SW480 (cell line): ENCODE measurements at places on chromosomes 6 and 20.

GRCh38 chr6:110486756-110487155, 10.3 kb upstream of the SLC22A16 start:
- DNase-seq = no peak

DNA sequence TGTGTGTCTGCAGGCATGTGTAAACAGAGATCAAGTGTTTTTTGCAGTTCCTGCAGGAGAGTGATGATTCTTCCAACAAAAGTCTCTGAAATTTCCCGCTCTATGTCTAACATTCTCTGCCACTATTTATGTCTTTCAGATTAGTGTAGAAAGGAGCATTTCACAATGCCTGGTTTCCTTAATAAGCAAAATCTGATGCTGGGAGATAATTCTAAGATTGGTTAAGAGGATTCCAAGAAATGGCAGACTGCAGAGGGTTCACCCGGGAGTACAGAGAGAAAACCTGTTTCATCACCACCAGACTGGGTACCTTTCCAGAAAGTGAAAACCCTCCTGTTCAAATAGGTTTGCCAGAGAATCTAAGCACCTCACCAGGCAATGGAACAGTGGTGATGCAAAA, 62.7 kb downstream of the FOXC1 start:
- no peak for DNase-seq

DNA sequence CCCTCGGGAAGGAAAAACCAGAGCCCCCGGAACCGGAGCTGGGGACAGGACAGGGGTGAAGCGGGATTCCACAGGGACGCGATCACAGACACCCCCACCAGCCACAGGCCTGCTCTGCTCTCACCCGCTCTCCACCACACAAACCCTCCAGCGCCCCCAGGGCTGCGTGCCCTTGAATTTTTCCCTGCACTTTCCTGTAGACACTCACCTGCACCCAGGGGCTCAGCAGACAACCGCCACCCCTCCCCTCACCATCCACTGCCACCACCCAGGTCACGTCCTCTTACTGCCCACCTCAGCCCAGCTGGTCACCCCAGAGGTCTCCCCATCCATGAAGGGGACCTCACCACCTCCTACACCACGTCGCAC, 631 bp downstream of the ULBP2 start:
- DNase-seq = no peak

DNA sequence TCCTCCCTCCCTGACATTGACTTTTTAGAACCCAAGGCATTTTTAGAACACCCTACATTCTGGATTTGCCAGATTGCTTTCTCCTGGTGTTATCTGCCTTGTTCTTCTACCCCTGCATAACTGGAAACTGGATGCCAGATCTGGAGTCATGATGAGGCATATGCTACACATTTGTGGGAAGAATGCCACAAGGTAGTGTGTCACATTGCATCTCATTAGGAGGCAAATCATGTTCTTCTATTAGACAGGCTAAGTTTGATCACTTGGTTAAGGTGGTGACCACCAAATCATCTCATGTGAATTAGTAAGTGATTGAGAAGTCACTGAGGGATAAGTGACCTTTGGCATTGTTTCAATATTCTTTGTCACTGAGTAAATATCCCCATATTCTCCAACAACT, 12.9 kb upstream of the NKX2-2 start:
- DNase-seq = no peak

GRCh38 chr6:14428269-14428668, 310.7 kb downstream of the CD83 start:
- no peak for DNase-seq

DNA sequence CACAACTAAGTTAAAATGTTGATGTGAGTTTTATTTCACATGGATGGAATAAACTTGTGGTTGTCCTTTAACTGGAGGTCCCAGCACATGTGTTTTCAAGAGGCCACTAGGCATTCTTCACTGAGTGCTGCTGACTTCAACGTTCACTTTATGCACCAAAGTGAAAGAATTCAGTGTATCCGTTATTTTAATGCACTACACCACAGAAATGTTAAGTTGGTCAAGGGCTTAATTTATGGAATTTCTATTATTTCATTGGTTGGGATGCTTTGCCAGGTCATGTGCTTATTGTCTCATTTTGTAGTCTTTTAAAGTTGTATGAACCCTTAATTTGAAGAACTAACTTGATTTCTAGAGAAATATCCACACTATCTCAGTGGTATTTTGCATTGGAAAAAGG, 106.4 kb downstream of the PPP1R14C start:
- DNase-seq = no peak

DNA sequence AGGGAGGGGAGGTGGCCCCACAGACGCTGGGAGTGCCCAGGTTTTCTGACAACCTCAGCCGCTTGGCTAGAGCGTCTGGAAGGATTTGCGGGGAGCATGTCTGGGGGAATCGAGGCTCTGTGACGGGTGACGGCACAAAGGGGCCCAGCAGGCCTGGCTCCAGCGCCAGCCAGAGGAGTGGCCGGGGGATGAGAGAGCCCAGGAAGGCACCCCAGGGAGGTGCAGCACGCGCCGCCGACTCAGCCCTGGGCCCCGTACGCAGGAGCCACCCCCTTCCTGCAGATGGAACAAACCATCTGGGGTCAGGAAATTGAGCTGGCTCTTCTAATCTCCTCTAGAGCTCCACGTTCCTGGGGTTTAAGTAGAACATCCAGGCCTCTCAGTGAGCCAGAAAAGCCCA, 5.9 kb upstream of the SLCO4A1 start:
- no peak for DNase-seq

DNA sequence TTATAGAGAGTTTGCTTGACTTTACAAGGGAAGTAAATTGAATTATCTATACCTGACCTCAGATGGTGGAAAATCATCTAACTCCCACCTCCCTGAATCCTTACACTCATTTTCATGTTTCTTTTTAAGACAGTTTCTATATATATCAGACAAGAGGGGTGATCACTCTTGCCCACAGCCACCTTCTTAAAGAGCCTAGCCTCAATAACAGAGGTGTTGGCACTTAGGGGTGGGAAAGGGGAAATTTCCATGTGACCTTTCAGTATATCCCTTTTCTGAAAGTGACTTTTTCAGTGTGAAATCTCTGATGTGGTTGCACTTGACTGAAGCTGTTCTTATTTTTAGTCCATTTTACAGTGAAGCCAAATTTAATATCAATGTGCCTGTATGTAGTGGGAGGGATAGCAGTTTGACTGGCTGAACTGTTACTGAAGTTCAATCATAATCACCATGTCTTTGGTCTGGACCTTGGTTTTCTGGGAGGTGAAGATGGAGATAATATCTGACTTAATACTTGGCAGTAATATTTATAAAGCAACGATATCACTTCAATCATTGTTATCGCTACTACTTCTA, 141.3 kb downstream of the MAP3K7 start:
- no peak for DNase-seq

- peak; percentile 86 for DNase-seq
Observed at GRCh38 chr20:51366155-51366886, 176.2 kb downstream of the NFATC2 start.

- DNase-seq = no peak
Observed at GRCh38 chr20:18728165-18728869, 85.3 kb upstream of the SCP2D1 start.

DNA sequence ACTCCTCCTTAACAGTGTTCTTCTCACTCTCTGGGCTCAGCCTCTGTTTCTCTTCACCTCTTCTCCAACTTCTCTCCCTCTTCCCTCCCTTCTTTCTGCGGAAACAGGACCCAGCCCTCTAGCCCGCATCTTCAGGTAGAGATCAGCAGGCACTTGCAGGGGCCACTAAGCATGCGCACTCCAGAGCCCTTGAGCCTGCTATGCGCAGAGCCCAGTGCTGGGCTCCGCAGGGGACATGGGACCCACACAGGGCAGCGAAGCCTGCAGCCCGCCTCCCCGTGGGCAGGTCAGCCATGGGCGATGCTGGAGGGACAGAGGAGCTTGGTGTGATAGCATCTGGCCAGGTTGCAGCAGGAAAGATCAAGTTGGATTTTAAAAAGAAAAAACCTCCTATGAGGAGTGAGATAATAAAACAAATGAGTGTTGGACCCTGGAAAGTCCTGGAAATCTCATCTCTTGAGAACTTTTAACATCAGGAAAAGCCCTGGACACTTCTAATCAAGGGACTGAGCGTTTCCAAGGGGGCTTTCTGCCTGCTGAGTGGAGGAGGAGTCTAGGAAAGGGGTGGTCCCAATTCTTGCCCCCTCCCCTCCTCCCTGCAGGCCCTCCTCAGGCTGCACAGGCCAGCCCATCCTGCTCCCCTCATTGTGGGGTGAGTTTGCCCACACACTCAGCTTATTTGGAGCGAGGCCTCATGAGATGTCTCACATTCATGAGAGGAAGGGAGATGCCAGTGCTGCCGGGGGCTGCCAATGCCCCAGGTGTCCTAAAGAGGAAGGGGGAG, 71.9 kb downstream of the MDGA1 start:
- no peak for DNase-seq

- no peak for DNase-seq
Observed at GRCh38 chr6:113301651-113302050, 555.5 kb upstream of the MARCKS start.

- DNase-seq = peak; percentile 60
Observed at GRCh38 chr20:10171864-10172751, 46.5 kb upstream of the SNAP25 start.

GRCh38 chr20:25090492-25091429, 8.8 kb upstream of the VSX1 start:
- DNase-seq = no peak

DNA sequence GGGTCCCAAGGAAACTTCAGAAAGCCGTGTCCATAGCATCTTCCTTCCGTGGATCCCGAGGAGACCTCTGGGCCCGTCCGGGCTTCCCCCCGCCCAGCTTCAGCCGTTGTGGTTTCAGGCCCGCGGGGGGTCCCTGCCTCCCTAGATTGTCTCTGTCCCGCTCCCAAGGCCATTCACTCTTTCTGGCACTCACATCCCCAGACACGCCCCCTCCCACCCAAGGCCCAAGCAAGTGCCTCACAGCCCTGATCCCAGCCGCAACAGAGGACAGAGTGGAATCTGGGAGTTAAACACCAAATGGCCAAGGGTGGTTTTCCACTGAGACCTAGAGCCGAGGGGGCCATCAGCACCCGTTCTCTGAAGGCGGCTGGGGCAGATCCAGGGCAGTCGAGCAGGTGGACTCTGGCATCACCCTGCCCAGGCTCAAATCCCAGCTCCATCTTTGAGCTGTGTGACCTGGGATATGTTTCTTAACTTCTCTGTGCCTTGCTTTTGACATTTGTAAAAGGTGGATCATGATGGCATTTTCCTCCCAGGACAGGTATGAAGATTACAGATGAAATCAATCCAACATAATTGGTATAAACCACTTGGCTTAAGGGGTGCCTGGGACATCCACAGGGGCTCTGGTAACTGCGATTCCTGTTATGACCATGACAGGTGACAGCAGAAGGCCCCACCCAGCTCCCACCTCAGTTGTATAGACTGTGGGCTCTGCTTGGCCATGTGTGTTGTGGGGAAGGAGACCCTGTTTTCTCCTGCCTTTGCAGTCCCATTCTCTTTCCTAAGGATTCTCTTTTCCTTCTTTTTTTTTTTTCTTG, 48.1 kb downstream of the CTCFL start:
- DNase-seq = no peak

GRCh38 chr6:115830895-115831294, 229.8 kb downstream of the FRK start:
- no peak for DNase-seq

- DNase-seq = no peak
Observed at GRCh38 chr6:24569811-24570210, 75.0 kb downstream of the ALDH5A1 start.

- no peak for DNase-seq
Observed at GRCh38 chr6:149335924-149336608, 18.6 kb downstream of the TAB2 start.

DNA sequence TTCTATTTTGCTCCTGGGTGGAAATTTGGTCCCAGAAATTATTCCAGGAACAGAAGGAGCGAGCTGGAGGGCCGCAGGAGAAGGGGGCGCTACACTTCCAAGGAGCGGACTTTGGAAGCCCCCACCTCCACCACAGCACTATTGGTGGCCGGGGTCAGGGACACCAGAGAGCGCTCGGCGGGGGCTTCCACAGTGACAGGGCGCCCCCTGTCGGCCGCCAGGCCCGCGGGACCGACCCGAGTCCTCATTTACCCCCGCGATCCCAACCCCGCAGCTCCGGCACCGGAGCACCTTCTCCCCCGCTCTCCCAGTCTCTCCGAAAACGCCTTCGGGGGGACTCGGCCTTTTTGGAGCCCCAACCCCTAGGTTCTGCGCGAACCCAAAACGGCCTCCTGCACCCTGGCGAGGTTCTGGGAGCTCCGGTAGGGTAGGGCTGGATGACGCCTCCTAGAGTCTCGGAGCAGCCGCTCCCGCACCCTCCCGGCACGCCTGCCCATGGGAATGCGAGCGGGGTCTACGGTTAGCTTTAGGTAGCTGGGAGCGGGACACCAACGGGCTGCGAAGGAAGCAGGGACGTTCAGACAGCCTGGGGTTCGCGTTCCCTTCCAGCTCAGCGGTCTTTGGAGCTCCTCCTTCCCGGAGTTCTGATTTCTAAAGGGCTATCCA, 2.4 kb upstream of the FOXA2 start:
- peak; percentile 52 for DNase-seq

- no peak for DNase-seq
Observed at GRCh38 chr6:65557224-65557623, 149.8 kb downstream of the EYS start.

DNA sequence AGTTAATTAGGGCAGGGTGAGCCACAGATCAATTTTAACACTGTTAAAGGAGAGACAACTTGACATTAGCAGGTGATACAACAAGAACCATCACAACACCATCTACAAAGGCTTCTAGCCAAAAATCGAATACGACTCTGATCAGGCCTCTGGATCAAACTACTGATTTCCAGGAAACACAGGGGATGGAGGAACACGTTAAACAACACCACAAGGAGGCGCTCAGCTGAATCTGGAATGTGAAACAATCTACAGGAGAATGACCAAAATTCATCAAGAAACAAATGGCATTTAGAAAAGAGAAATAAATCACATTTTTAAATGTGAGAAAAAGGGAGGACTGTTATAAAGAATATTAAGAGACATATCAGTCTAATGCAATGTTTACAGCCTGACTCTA, 13.5 kb upstream of the MAFB start:
- no peak for DNase-seq

DNA sequence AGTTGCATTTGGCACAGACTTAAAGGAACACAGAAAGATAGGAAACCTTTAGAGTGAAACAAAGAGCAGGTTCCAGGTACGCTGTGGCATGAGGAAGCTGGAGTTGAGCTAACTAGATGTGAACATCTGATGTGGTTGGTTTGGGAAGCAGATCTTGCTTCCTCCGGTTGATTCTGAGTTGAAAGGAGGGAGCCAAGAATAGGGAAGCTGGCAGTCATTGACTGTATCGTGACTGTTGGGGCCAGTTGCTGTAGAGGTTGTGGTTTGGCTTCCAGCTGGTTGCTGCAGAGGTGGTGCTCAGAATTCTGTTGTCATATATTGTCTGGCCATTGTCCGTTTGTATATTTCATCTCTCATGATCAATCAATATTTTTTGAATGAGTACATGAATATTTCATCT, 325.9 kb downstream of the PLCB1 start:
- DNase-seq = no peak

- DNase-seq = peak; percentile 39
Observed at GRCh38 chr20:11995805-11996567, 78.3 kb downstream of the BTBD3 start.
